Anterior cingulate cortex (tissue), 58 donors: ENCODE measurements at places on chromosomes 1 and 21.

GRCh38 chr1:88204111-88204510 is 480.0 kb upstream of the PKN2 start:
- DNase-seq: no peak

- DNase-seq: no peak
These were observed 278.0 kb downstream of the HLX start for GRCh38 chr1:221157026-221157761.

DNA sequence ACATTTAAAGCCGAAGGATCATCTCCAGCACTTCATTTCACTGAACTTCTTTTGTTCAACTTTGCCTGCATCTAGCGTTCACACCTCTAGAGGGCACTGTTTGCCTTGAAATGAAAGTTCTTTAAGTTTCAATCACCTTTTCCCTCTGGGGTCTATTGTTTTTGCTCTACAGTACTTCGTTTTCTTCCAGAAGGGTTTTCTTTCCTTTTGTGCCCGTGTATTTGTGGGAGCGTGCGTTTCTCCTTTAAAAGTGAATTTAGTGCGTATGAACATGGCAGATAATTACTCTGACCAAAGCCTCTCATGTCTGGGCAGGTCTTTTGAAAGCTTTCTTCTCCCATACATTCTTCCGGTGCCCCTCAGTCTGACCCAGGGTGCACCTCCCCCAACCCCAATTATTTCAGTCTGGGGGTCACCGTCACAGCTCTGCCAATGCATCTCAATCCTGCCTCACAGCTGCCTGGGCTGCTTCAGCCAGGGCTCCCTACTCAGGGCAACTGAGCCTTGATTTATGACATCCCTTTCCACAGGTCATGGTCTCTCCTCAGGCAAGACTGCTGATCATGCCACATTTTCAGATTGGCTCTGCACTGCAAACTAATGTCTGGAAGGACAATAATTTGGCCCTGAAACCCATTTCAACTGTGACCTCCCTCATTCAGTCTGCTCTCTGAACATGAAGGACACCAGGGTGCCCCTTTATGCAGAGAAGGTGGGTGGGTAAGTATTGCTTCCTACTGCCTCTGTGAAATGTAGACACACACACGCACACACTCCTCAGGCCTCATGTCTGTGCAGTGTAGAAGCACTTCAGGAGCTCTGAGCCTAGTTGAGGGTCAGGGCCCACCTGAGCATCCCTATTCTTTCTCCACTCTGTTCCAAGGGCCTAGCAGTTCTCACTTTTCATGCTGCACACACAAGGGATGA is 88.6 kb downstream of the NUF2 start:
- no peak for DNase-seq

GRCh38 chr1:108767115-108767514 is 20.6 kb downstream of the STXBP3 start:
- DNase-seq: no peak

- no peak for DNase-seq
These were observed 127.3 kb upstream of the PLD5 start for GRCh38 chr1:242651817-242652216.
